ENCODE measurements at places on chromosomes 3 and 15. TPM values are rescaled to one million over a fixed set of nuclear protein-coding genes. Genes with fewer than 3 reads are reported as not detected.

Gene NOX5
- total RNA-seq: 0.54 TPM

Gene FBLN2
- total RNA-seq: 233 TPM

Gene HHLA2
- total RNA-seq: not detected

- H3K4me3 ChIP-seq: no peak overlapping the region
- DNase-seq: no peak
- no peaks in the 10 kb centered on the region for H3K27me3 ChIP-seq
- no peaks in the 10 kb centered on the region for H3K36me3 ChIP-seq
- no peak overlapping the region for H3K27ac ChIP-seq
Observed at GRCh38 chr3:187430576-187430975, 62.4 kb downstream of the RTP4 start.

DNA sequence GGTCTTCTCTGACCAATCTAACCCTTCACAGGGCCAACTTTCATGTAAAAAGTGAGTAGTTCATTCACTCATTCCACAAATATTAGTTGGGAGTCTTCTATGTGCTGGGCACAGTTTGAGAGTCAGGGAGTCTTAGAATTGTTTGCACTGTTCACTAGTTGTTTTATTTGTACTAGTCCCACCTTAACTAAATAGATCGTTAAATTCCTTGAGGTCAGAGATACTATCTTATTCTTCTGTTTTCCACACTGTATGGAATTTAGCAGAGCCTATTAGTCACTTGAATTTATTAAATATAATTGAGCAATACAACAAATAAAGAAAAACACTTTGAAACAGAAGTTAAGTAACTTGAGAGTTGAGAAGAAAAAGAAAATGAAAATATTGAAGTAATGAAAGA, 40.8 kb upstream of the SPTSSB start:
- no peaks in the 10 kb centered on the region for H3K36me3 ChIP-seq
- H3K27me3 ChIP-seq: no peaks in the 10 kb centered on the region
- H3K27ac ChIP-seq: no peak overlapping the region

Measured in thoracic aorta (tissue), 2 donors.